ENCODE measurements at places on chromosomes 13 and 19.
A peak's percentile ranks its signal among the peaks of the same experiment; 100 is the strongest.

DNA sequence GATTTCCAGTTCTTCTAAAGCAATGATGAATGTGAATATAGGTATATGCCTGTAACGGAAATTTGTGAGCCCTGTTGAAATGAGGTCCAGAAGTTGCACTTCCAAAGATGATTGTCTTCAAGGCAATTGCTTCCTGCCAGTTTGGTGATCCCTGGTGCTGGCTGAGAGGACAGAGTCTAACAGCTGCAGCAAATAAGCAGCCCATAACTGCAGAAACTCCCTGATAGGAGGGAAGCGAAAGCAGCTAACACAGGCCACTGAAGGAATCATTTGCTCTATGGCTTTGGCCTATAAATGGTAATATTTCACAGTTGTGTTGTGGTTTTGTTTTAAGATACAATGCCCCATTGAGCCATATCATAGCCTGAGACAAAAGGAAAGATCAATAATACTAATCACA lies 451.5 kb upstream of the MIR17HG start:
- no peak for DNase-seq

DNA sequence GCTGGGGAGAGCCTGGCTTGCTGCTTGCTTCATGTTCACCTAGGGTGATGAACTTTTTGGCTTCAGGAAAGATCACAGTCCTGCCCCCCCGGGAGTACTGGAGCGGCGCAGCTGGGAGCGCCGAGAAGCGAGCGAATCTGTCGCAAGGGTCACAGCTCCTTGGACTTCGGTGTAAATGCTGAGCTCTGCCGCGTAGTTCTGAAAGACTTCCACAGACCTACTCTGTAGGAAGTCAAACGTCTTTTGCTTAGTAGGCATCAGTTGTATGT lies 2.7 kb downstream of the ING1 start:
- DNase-seq, result no peak

DNA sequence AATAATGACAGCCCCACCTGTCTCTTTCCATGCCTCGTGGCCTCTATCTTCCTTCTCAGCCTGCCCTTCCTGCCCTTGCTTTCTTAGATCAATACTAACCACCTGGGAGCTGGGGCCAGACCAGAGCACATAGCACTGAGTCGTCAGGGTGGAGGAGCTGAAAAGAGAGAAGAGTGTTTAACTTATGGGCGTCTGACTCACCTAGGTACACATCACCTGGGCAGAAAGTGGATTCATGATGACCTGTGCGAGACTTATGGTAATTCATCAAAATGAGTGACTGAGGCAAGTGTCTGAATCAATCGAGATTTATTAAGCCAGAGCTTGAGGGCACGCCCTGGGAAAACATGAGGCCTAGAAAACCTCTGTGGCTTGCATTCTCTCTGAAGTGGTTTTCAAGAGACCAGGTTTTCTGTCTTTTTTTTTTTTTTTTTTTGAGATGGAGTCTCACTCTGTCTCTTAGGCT lies 19.2 kb downstream of the CEACAM6 start:
- DNase-seq, result no peak

GRCh38 chr19:35307931-35308330 lies 16.0 kb downstream of the MAG start:
- DNase-seq, result no peak

GRCh38 chr19:372306-372890 lies 27.8 kb upstream of the MIER2 start:
- no peak for DNase-seq

DNA sequence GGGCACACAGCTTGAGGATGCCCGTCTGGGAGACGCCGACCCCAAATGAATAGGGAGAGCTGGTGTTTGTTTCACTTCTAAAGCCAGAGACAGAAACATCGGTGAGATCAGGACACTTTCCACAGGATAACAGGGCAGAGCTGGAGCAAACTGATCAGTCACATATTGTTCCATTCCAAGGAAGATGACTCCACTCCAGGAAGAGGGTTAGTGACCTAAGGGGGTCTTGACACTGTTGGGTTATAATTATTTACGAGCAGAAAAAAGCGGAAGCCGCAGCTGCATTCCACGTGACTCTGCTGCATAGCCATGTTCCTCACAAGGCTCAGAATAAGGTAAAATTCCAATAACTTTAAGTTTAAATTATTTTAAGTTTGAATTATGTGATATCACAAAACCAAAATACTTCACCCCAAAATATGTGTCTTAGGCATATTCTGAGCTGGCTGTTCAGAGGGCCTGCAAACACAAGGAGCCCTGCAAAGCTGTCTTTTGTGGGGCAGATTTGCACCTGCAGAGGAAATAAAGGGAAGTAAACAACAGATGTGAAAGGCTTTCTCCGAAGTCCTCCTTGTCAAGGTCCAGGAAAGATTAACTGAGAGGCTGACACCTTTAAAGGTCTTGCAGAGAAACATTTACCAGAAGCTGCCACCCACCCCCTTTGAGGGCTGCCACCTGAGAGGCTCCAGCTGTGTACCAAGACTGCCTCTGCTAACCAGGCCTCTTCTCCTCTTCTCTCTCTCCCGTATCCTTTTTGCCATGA lies 819.2 kb downstream of the UQCRFS1 start:
- DNase-seq, result no peak

- no peak for DNase-seq
These were observed 478.4 kb downstream of the TSHZ3 start for GRCh38 chr19:30870876-30871275.

- no peak for DNase-seq
These were observed 12.7 kb upstream of the ANGPTL8 start for GRCh38 chr19:11226716-11227166.

GRCh38 chr19:4035582-4035981 lies 28.0 kb downstream of the PIAS4 start:
- DNase-seq, result no peak

- no peak for DNase-seq
These were observed 19.2 kb downstream of the NLRP13 start for GRCh38 chr19:55912916-55913315.

DNA sequence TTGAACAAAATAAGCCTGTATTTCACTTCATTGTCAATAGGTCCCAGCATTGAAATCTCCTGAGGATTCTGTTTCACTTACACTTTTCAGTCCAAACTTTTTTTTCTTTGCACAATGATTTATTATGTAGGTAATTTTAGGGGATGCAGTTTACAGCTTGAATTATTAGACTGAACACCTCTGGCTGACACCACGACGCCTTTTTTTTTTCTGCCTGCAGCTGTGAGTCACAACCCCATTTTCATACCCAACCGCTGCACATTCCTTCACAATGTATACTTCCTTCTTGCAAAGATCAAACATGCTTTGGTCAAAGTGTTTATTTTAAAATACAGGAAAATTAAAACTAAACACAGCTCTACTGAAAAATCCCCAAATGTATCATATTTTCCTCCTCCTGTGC lies 11.4 kb downstream of the ZIC2 start:
- DNase-seq, result no peak

- no peak for DNase-seq
These were observed 22.0 kb downstream of the POSTN start for GRCh38 chr13:37576601-37577000.

- no peak for DNase-seq
These were observed 154.4 kb downstream of the GGACT start for GRCh38 chr13:100434010-100434763.

DNA sequence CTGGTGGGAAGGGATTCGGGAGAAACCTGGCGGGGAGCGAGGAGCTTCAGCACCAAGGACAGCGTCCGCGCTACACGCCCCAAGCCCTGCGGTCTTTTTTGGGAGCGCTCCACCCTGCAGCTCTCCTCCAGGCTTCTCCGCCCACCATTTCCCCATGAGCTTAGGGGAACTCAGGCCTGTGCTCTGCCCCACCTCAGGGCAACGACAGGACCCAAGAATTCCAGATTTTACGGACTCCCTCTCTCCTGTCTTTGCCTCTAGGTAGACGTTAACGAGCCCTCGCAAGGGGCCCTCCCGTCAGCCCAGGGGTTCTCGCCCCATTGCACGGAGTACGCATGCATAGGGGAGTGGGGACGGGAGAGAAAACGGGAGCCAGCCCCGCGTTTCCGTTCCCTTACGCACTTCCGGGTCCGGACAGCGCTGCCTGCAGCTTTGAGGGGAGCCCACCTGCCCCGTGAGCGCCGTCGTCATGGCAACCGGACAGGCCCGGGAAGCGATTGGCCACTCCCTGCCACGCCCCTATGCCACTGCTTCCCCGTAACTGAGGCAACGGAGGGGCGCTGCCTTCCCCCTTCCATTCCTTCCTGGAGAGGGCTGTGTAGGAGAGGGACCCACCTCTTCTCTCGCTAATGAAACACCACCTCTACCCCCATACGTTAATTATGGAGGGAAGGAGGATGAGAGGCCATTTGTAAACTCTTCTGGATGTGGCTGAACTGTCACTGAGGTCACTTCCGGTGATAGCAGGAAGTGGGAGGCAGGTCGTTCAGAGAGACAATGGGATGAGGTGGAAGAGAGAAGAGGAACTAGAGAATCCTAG lies 20.8 kb downstream of the NOVA2 start:
- no peak for DNase-seq

GRCh38 chr19:17086120-17086519 lies 10.5 kb downstream of the MYO9B start:
- peak; percentile 72 for DNase-seq

DNA sequence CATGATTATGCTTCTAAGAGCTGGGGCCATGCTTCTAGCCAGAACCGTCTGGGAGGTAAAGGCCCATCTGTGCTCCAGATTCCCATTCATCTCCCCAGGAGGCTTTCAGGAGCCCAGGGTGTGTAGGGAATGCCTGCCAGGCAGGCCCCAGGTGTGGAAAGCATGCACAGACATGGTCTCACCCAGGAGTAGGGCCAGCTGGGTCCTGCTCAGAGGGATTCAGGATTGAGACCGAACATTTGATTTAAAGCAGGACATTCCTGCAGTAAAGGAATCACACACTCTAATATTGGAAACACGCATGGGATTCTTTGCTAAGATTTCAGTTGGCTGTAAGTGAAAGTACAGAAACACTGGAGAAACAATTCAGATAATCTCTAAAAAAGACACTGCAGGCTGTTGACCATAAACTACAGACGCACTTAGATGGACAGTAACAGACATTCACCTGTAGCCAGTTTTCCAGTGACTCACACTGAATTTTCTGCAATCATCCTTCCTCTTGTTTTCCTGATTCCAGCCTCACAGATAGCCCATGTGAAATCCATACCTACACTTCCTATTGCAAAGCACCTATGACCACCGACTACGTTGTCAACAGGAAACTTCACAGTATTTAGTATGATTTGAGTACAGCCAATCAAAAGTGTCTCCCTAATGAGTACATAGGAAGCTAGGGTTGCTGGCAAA lies 257.8 kb downstream of the TBC1D4 start:
- DNase-seq, result no peak

DNA sequence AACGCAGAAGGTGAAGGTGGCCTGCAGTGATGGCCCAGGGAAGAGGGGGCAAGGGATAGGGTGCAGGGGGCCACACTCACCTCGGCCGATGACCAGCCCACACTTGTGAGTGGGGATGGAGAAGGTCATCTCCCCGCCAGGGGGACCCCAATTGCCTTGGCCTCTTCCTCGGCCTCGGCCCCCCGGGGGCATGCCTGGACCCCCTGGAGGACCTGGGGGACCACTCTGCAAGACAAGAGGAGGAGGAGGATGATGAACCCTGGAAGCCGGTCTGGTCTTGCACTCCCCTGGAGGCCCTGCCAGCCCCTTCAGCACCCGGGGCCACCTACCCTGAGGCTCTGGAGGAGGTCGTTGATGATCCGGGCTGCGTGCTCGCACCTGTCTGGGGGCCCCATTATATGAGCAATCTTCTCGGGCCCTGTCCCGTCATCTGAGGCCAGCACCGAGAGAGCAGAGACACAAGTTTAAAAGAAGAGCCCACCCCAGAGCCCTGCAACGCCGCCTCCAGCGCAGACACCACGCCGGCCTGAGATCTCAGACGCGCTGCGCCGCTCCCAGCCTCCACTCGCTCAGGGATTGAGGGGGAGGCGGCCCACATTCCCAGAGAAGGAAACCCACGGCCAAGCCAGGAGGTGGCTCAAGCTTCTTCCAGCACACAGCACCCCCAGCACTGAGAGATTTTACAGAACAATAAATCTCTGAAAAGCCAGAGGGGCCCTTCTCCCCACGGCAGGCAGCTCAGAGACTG lies 7.8 kb downstream of the KHSRP start:
- DNase-seq, result no peak

DNA sequence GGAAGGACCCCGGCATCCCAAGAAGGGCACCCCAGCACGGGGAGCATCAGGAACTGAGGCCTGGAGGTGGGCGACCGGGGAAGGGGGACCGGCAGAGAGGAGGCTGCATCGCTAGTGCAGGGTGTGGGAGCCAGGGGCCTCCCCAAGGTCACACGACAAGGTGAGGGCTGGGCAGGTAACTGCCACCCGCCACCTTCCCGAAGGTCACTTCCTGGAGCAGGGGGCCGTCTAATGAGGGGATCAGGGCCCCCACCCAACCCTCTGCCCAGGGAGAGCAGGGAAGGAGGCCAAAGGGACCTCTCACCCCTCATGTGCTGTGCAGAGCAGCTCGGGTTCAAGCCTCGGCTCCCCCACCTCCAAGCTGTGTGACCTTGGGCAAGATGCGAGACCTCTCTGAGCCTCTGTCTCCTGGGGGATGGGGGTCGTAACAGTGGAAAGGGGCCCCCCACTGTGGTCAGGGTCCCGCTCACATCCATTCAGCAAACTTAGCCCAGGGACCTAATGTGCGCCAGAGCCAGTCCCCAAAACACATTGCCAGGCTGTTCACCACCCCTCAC lies 6.0 kb downstream of the ZBTB7A start:
- DNase-seq, result no peak

GRCh38 chr19:46022061-46022430 lies 807 bp downstream of the PGLYRP1 start:
- no peak for DNase-seq

GRCh38 chr13:112220925-112221324 lies 154.0 kb downstream of the SOX1 start:
- no peak for DNase-seq

- DNase-seq, result no peak
These were observed 73.7 kb downstream of the COG6 start for GRCh38 chr13:39729156-39729555.

DNA sequence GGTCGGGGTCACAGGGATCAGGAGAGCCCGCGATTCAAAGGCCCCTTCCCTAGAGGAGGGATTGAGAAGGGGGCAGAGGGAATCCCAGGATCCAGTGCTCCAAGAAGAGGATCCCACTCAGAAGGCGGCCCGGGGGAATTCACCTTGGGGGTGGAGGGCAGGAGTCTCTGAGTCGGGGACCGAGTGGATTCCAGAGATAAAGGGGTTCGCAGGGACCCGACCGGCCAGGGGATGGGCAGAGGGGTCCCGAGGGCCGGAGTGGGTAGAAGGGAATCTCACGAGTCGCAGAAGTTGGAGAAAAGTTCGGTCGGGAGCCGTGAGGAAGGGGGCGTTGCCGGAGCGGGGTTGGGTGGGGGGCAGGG lies 261 bp downstream of the PRKD2 start:
- DNase-seq, result no peak

GRCh38 chr19:35236638-35237400 lies 8.3 kb upstream of the FAM187B start:
- DNase-seq, result no peak

- no peak for DNase-seq
These were observed 2.8 kb downstream of the PTGIR start for GRCh38 chr19:46622118-46622446.

- peak; percentile 47 for DNase-seq
These were observed 18.9 kb downstream of the CCDC97 start for GRCh38 chr19:41328842-41329225.

GRCh38 chr19:39130337-39131254 lies 5.0 kb downstream of the PAK4 start:
- DNase-seq, result no peak

GRCh38 chr19:49506575-49507105 lies 5.8 kb upstream of the FCGRT start:
- no peak for DNase-seq

GRCh38 chr19:38134540-38135149 lies 89.4 kb downstream of the DPF1 start:
- no peak for DNase-seq

- no peak for DNase-seq
These were observed 147.3 kb downstream of the KCNRG start for GRCh38 chr13:50162567-50162966.
